Lung microvascular endothelial cell (primary cell): ENCODE measurements at places on chromosomes 6 and 20.
A peak's percentile ranks its signal among the peaks of the same experiment; 100 is the strongest.

DNA sequence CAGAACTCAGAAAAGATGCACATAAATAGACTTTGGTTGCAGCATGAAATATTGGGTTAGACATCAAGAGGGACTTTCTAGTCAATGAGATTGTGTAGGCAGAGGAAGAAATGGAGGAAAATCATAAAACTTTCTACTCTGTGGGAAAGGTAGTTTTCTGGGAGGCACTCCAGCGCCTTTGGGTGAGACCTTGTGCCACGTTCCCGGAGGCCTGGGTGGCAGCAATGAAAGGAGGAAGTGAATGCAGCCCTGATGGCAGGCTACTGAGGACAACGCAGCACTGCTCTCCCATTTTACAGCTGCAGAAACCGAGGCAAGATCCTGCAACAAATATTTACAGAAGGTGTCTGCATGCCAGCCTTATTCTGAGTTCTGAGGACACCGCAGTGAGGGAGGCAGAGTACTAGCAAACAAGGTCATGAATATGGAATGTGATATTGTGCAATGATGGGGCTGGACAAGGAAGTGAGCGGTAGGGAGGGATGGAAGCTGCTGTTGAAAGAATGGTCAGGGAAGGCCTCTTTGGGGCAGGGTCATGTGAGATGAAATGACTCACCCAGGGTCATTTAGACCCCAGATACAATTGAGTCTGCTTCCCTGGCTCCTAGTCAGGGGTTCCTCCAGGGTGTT lies 159.1 kb downstream of the TFAP2C start:
- DNase-seq, result peak; percentile 79

- no peak for DNase-seq
These were observed at the start of gene SYNGAP1 for GRCh38 chr6:33419580-33420490. Gene SYNGAP1, plus strand, starts transcription at chr6:33420065. Its CDS starts 200 bp downstream, at chr6:33420265.

DNA sequence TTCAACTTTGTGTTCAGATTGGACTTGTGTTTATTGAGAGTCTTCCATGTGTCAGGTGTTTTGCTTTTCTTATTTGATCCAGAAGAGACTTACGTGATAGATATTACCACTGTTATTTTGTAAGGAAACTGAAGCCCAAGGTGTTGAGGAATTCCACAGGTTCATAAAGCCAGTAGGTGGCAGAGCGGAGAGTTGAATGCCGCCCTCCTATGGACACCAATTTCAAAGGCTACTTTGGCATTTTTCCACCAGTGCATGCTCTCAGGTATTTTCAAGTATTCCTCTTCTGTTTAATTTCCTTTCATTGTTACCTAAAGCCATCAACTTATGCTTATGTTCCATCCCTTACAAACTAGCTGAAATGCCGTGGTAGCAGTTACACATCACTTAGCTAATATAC lies 14.0 kb upstream of the COL10A1 start:
- DNase-seq, result no peak

DNA sequence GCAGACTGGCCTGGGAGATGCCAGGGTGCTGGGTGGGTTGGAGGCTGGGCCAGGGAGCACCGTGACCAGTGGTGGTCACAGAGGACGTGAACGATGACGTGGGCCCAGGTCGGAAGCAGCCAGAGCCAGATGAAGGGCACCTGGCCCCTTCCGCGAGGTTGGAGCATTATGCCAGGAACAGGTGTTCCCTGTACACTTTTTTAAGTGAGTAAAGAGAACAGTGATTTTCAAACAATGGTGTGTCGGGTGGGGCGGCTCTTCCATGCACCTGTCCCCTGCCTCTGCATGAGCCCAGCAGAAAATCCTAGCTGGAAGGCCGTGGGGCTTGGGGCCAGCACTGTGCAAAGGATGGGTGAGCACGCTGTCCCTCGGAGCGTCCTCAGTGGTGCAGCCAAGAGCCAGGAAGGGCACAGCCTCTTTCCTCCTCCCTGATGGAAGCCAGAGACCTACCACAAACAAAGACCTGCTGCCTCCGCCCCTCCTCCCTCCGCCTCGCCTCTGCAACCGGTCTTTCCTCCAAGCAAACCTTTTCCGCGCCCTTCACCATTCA lies 350.5 kb downstream of the ZFAND3 start:
- no peak for DNase-seq

GRCh38 chr20:44392088-44392775 lies 36.7 kb downstream of the HNF4A start:
- DNase-seq, result no peak

GRCh38 chr6:144066741-144067484 lies 28.5 kb downstream of the SF3B5 start:
- no peak for DNase-seq

- DNase-seq, result no peak
These were observed 121.6 kb downstream of the MEI4 start for GRCh38 chr6:77774457-77774856.

DNA sequence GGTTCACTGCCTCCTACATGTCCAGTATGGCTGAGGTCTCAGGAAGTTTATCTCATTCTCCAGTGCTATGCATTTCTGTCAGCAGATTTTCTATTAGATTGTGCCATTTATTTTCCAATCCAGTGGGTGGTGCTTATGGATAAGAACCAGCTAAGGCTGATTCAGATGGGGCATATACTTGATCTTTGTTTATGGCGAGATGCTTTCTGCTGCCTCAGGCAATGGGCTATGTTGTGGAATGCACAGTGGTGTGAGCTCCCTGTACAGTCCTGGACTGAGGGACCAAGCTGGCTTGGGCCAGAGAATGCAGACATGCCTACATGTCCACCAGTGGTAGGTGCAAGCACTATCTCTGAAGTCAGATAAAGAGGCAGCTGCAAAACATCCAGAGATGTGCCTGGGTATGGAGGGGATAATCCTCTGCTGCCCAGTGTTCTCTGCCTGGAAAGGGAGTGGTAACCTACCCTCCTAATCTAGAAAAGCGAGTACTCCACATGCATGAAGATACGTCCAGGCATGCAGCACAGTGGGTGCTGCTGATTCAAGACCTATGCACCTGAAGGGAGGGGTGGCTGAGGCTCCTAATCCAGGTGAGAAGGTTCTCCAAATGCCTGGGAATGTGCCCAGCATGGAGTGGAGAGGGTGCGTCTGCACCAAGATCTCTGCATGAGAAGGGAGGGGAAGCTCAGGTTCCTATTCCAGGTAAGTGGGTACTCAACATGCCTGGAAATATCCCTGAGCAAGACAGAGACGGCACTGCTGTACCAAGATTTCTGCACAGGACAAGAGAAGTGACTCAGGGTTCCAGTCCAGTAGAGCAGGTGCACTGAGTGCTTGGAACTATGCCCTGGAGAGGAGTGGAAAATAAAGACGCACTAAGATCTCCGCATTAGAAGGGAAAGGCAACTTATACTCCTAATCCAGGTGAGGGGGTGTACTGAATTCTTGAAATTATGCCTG lies 9.4 kb downstream of the CST4 start:
- DNase-seq, result no peak

- no peak for DNase-seq
These were observed 68.7 kb upstream of the MYL9 start for GRCh38 chr20:36472637-36473090.

DNA sequence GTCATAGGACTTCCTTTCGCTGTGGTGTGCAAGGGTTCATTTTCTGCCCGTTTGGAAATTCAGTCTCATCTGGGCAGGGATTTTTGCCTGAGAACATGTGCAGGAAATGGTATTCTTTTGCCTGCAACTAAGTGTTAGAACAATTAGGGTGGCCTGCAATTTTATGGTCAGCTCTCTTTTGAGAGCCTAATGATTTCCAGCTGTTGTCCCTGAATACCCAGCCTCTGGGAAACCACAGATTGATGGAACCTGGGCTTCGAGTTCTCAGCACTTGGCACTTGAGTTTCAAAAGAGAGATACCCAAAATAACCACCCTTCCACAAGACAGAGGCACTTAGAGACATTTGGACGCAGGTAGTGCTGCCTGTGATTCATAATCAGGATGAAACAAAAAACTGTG lies 217.2 kb upstream of the FOXA2 start:
- DNase-seq, result no peak

DNA sequence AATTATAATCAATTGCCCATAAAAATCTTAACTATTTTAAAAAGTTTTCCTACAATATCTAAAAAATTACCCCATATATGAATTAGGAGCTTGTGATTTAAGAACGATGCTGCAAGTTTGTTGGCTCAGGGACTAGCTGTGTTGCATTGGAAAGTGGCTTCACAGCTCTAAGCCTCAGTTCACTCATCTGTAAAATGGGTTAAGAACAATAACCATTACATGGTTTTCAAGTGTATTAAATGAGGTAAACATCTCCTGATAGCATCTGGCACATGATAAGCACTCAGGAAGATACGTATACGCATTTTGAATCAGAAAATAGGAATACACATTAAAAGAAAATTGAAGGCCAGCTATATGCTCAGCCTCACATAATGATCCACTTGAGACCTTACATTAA lies 76.4 kb downstream of the ARHGAP18 start:
- no peak for DNase-seq

- no peak for DNase-seq
These were observed 32.9 kb downstream of the GPX5 start for GRCh38 chr6:28558629-28559028.

GRCh38 chr6:10276660-10277287 lies 138.1 kb downstream of the TFAP2A start:
- no peak for DNase-seq

- no peak for DNase-seq
These were observed 23.8 kb downstream of the ADGRF4 start for GRCh38 chr6:47722194-47722593.
